Jurkat, Clone E6-1 (cell line): ENCODE measurements at places on chromosomes 6 and 20.

DNA sequence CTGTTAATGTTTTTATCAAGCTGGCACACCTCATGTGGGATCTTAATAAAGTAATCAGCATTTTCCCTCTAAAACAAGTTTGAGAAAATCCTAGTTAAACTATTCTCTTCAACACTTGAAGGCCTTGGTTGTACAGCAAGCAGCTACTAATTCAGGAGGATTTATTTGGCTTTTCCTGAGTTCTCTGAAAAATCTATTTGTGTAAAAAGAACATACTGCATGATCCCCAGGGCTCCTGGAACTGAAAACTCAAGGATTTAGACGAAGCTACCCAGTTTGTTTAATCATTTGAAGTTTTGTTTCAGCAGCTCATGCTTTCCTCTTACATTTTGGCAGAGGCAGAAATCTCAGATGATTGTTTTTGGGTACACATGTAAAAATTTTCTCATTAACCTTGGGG is 309.6 kb upstream of the FLRT3 start:
- DNase-seq = no peak

- DNase-seq = no peak
These were observed 93.3 kb downstream of the EDN1 start for GRCh38 chr6:12383448-12383847.

GRCh38 chr6:144434308-144434990 is 149.3 kb downstream of the UTRN start:
- DNase-seq = no peak

- DNase-seq = no peak
These were observed 58.5 kb downstream of the OGFRL1 start for GRCh38 chr6:71347119-71347518.

- peak; percentile 76 for DNase-seq
These were observed 92.7 kb upstream of the SIRPA start for GRCh38 chr20:1802385-1803060.

GRCh38 chr20:18742841-18743240 is 70.7 kb upstream of the SCP2D1 start:
- DNase-seq = no peak

DNA sequence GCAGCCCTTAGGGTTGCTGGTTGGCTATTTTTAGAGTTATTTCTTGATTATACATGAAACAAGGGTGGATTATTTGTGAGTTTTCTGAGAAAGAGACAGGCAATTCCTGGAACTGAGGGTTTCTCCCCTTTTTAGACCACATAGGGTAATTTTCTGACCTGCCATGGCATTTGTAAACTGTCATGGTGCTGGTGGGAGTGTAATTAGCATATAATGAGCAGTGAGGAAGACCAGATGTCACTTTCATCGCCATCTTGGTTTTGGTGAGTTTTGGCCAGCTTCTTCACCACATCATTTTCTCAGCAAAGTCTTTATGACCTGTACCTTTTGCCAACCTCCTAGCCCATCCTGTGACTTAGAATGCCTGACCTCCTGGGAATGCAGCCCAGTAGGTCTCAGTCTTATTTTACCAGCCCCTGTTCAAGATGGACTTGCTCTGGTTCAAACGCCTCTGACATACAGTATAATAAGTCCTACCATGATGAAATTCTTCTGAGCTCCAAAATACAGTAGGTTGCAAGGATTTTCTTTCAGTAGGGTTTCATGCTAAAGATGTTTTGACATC is 117.1 kb downstream of the ISM1 start:
- no peak for DNase-seq
